Mesothelial cell of epicardium (in vitro differentiated cells): ENCODE measurements at places on chromosomes 6 and 20.

DNA sequence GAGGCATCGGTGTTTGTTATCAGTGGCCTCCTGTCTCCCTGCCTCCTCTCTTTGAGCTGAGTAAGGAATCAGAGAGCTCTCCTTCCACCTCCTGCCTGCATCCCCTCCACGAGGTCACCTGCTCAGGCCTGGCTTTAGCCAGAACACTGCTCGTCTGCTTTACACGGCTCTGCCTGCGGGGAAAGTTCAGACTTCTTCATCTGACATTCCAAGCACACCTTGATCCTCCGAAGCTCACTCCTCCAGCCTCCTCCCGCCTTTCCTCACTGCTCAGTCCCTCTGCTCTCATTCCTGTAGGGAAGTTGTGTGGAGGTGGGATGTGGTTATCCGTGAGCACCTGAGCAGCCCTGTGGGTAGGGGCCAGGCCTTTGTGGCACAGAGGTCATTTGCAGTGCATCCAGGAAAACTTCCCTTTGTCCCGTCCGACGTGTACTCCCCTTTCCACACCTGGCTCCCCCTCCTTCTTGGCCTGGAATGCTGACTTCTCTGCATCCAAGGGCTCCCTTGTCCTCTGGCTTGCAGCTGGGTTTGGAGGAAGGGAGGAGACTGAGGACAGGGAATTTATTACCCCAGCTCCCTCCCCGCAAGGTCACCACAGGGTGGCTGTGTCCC lies 12.8 kb upstream of the CCDC167 start:
- no peak for DNase-seq

GRCh38 chr6:67102743-67103142 lies 1395.7 kb upstream of the EYS start:
- DNase-seq = no peak

GRCh38 chr20:58695895-58696375 lies 3.3 kb downstream of the NPEPL1 start:
- DNase-seq = no peak

- no peak for DNase-seq
Observed at GRCh38 chr6:69542494-69542893, 254.3 kb downstream of the LMBRD1 start.

- peak; percentile 62 for DNase-seq
Observed at GRCh38 chr20:54680872-54681619, 205.7 kb downstream of the DOK5 start.

DNA sequence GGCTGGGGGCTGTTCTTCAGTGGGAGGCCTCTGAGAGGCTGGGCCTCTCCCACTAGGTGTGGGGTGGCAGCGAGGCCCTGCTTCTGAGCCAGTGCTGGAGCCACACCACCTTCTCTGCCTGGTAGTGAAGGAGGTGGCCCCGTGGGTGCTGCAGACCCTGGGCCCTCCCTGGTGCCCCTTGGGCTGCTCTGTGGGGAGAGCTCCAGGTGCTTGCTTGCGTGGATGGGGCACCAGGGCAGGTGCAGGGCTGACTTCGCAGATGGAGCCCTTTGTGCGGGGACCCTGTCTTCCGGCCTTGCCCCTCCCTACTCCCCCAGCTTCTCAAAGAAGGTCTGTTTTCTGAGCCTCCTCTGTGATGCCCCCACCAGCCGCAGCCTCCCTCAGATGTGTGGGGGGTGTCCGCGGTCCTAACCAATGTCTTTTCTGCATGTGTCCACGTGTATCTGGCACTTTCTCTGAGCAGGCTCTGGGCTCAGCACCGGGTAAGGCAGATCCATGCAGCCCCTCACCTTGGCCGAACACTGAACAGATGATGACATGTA lies 17.2 kb upstream of the MYT1 start:
- DNase-seq = no peak

DNA sequence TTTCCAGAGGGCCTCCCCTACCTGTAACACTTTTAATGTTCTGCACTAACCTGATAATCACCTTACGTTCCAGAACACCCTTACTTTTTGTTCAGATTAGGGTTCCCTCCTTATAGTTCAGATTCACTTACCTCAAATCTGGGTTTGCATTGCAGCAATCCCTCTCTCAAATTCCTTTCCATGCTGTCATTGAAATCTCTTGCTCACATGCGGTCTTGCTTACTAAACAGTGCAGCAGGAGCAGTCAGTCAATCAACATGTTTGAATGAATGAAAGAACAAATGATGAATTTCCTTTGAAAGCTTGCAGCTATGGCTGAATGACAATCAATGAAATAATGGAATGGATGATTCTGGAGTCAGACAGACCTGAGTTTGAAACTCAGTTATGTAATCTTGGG lies 200.1 kb downstream of the HIVEP2 start:
- DNase-seq = no peak

DNA sequence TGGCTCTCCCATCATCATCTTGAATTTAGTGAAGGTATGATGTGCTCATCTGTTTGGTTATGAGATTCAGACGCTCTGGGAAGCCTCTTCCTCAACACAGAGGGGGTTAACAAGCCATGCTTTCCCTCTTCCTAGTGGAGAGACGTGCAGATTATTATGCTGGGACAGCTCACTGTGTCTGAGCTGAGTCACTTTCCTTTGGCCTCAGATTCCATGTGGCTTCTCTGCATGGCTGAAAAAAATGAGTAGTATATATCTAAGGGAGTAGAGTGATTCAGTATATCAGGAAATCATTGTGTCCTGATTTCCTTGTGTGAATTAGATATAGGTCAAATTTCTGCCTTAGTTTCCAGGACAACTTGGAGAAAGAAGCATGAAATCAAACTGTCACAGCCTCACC lies 52.6 kb downstream of the FIG4 start:
- no peak for DNase-seq

GRCh38 chr20:43665466-43666176 lies 1.3 kb upstream of the MYBL2 start:
- no peak for DNase-seq

DNA sequence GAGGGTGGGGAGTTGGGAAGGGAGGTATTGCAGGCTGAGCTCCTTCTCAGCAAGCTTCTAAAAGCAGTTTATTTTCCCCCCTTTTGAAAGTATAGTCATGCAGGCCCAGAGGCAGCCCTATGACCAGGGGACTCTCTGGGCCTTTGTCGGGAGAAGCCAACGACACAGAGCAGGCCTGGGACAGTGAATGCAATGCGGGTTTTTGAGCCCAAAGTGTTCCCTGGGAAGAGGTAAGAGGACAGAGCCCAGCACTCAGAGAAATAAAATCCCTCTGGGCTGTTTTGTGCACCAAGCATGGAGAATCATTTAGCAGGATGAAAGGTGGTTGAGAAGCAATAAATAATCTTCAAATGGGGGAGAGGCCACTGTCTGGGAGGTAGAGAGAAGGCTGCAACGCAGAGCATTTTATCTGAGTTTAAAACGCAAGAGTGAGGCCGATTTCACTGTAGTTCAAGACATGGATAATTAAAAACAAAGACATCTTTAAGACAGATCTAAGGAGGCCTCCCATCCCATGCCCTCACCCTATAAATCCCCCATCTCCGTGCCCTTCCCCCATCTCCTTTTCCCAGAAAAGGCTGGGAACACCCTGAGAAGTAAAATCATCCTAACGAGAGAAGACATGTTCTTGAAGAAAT lies 237.5 kb downstream of the CDC5L start:
- no peak for DNase-seq

DNA sequence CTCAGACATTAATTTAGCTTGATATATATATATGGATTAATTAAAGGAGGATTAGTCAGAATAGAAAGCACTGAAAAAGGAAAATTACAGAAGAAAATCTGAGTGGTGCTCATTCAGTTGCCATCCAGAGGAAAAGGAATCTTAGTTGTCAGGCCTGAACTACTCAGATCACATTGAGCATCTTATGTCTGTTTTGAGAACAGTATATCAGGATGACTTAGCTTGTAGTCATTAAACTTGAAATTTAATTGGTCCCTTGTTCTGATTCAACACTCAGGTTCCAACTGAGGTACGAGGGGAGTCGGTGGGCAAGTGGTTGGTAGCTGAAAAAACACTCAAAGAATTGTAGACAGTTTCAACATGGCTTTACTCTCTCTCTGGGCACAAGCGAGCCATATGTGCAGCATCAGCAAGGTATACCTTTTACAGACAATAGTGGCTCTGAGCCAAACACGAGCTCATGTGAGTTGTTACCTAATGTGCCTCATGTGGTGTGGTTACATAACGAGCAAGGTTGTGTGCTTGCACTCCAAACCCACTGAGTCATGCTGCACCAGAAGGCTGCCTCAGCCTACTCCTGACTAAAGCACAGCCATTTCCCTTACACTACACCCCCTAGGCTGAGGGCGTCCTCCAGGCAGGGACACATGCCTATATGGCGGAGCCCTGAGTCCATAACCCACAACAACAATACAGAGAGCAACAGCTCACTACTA lies 73.0 kb upstream of the HMGN3 start:
- no peak for DNase-seq
